ENCODE measurements at places on chromosomes 3 and 15. TPM values are rescaled to one million over a fixed set of nuclear protein-coding genes. Genes with fewer than 3 reads are reported as not detected.

The RNF168 gene
- total RNA-seq, result 23.2 TPM

DNA sequence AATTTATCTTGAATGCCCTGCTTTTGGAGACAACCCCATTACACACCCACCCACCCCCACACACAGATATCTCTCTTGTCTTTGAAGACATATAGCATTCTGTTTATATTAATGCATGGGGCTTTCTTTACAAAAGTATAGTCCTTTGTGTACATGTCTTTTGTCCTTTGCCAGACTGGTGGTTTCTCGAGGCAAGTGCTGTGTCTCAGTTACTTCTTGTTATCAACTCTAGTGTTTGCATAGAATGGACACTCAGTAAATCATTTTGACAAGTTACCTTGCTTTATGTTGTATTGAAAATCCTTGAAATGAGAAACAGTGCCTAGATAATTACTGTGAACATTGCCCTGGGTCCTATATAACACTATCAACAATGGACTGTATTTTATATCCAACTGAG, 33.9 kb downstream of the KBTBD8 start:
- DNase-seq, result no peak

GRCh38 chr15:72252663-72253299, 19.6 kb downstream of the PARP6 start:
- no peak for DNase-seq

DNA sequence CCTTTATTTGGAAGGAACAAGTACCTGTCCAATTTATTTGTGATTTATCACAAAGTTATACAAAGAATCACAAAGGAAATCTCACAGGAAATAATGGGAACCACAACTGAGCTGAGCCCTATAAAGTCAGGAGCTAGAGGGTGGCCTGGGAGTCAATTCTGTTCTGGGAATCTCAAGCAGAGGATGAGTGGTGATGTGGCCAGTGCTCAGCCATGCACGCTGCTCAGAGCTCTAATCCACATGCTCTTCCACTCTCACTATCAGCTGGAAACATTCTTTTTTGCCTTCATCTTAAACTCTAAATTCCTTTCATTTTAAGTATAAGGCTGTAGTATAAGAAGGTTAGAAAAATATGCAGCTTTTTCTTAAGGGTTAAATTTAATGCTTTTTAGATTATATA, 36.6 kb downstream of the UACA start:
- no peak for DNase-seq

- DNase-seq, result no peak
These were observed 95.5 kb downstream of the CHST2 start for GRCh38 chr3:143215059-143215458.

The RBP2 gene
- not detected for total RNA-seq

GRCh38 chr3:142963516-142964448, at the start of gene PAQR9:
TSS of gene PAQR9 (minus strand) at chr3:142963674. CDS start at chr3:142963336, 338 bp downstream.
- peak; percentile 52 for DNase-seq

The RARB gene
- total RNA-seq, result 22.8 TPM

The SLC2A2 gene
- not detected for total RNA-seq

GRCh38 chr3:2098398-2099027, at the start of gene CNTN4:
TSS of gene CNTN4 (plus strand) at chr3:2098866.
- peak; percentile 62 for DNase-seq

DNA sequence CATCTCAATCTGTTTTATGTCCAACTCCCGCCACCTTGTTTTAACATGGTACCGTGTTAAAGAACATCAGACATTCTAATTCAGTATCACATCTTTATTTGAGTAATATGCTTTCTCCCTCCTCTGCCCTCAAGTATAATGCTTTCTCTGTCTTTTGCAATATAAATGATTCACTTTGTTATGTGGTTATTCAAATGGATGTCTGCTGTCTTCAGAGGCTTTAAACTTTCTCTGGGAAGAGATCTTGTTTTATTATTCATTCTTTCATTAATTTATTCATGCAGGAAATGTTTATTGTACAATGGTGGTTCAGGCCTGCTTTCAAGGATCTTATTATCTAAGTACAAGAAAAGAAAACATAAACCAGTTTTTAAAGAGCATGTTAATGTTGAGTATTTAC, 57.1 kb downstream of the RAP2B start:
- DNase-seq, result no peak

The CPLX3 gene
- total RNA-seq, result 4.1 TPM

- DNase-seq, result no peak
These were observed 84.9 kb downstream of the THBS1 start for GRCh38 chr15:39665629-39666250.

The GPR176 gene
- 1.5 TPM for total RNA-seq

The ACSBG1 gene
- 0.05 TPM for total RNA-seq

The COL8A1 gene
- 12.0 TPM for total RNA-seq

DNA sequence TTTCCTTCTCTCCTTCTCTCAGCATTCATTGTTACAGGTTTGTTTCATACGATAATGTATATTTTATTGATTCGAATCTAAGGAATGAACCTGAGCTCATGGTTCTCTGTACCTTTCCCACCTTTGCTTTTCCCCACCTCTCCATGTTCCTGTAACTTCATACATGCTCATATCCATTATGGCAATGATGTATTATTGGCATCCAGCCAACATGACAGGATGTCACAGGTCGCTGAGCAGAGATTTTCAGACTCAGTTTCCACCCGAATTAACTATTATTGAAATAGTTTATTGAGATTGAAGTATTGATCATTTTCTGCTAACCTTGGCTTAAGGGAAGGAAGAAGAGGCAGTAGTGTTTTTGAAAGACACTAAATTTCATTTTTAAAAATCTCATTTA, 64.8 kb downstream of the MAP2K5 start:
- no peak for DNase-seq

GRCh38 chr15:69595009-69595791, 142.6 kb downstream of the RPLP1 start:
- DNase-seq, result peak; percentile 87

The CLSTN2 gene
- 4.9 TPM for total RNA-seq
